ENCODE measurements at places on chromosomes 1 and 21. TPM values are rescaled to one million over a fixed set of nuclear protein-coding genes. Genes with fewer than 3 reads are reported as not detected.

GRCh38 chr1:78377356-78377928, 113.3 kb upstream of the PTGFR start:
- H3K4me3 ChIP-seq, result no peak overlapping the region
- no peaks in the 10 kb centered on the region for H3K36me3 ChIP-seq
- no peak overlapping the region for H3K27ac ChIP-seq
- no peaks in the 10 kb centered on the region for H3K27me3 ChIP-seq

DNA sequence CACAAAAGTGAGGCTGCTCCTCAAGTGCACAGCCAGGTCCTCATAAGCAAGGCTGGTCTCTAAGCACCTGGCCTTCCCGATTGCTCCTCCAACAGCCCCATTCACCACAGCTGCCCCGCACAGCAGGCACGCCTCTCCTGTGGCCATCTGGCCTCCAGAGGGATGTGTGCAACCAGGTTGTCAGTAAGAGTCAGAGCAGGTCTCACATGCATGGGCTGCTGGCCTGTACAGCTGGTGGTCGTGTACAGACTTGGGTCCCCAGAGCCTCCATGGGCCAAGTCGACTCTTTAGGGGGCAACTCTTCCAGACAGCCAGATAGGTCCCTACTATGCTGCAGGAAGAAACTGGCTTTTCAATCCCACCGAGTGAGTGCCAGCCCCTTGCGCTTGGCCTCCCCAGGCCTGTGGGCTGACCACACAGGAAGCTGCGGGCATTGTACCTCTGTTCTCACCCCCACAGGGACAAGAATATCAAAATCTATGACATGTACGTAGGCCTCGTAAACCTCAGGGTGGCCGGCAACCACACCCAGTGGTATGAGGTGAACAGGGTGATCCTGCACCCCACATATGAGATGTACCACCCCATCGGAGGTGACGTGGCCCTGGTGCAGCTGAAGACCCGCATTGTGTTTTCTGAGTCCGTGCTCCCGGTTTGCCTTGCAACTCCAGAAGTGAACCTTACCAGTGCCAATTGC, 1.4 kb downstream of the PRSS38 start:
- no peak for DNase-seq
- no peak overlapping the region for H3K27ac ChIP-seq
- H3K4me3 ChIP-seq, result no peak overlapping the region

DNA sequence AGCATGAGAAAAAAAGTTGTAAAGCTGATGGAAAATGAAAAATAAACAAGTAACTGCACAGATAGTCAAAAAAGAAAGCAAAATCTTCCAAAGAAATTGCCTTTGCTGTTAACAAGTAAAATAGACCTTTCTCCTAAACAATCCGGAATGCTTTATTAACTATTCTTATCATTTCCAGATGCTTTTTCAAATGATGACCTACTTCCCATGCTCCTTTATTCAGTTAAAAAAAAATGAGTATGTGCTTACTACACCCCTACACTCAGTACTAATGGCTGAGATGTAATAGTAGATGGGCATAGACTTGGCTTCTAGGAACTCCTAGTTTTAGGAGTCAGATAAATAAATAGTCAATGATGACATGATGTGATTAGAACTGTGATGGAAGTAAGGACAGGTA, 108.5 kb downstream of the NIBAN1 start:
- H3K4me3 ChIP-seq, result no peak overlapping the region
- no peaks in the 10 kb centered on the region for H3K27me3 ChIP-seq
- no peak for DNase-seq
- H3K4me1 ChIP-seq, result no peaks in the 10 kb centered on the region

- H3K36me3 ChIP-seq, result no peaks in the 10 kb centered on the region
- DNase-seq, result no peak
- H3K27me3 ChIP-seq, result no peaks in the 10 kb centered on the region
- no peak overlapping the region for H3K4me3 ChIP-seq
- H3K27ac ChIP-seq, result no peak overlapping the region
Measured at GRCh38 chr1:232709386-232709785, 79.5 kb upstream of the SIPA1L2 start.

DNA sequence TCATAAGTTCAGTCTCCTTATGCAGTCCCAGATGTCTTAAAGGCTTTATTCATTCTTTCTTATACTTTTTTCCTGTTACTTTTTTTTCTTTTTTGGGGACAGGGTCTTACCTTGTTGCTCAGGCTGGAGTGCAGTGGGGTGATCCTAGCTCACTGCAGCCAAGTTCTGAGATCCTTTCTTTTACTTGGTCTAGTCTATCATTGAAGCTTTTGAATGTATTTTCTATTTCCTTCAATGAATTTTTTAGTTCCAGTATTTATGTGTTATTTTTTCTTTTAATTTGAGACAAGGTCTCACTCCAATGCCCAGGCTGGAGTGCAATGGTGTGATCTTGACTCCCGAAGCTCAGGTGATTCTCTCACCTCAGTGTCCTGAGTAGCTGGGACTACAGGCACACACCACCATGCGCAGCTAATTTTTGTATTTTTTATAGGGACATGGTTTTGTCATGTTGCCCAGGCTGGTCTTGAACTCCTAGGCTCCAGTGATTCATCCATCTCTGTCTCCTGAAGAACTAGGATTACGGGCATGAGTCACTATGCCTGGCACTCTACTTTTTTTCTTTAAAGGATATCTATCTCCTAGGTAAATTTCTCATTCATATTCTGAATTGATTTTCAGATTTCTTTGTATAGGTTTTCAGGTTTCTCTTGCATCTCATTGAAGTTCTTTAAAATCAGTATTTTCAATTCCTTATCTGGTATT, 26.1 kb upstream of the GTF2B start:
- H3K27ac ChIP-seq, result no peak overlapping the region
- no peaks in the 10 kb centered on the region for H3K27me3 ChIP-seq
- H3K4me3 ChIP-seq, result no peak overlapping the region

The IQGAP3 gene
- polyA plus RNA-seq, result 14.6 TPM

The CELA2A gene
- not detected for polyA plus RNA-seq

- H3K27me3 ChIP-seq, result no peaks in the 10 kb centered on the region
- DNase-seq, result no peak
- H3K4me3 ChIP-seq, result no peak overlapping the region
- no peaks in the 10 kb centered on the region for H3K36me3 ChIP-seq
- peaks cover 8% of the 10 kb centered on the region for H3K4me1 ChIP-seq
Measured at GRCh38 chr1:201346337-201346939, 31.0 kb downstream of the TNNT2 start.

DNA sequence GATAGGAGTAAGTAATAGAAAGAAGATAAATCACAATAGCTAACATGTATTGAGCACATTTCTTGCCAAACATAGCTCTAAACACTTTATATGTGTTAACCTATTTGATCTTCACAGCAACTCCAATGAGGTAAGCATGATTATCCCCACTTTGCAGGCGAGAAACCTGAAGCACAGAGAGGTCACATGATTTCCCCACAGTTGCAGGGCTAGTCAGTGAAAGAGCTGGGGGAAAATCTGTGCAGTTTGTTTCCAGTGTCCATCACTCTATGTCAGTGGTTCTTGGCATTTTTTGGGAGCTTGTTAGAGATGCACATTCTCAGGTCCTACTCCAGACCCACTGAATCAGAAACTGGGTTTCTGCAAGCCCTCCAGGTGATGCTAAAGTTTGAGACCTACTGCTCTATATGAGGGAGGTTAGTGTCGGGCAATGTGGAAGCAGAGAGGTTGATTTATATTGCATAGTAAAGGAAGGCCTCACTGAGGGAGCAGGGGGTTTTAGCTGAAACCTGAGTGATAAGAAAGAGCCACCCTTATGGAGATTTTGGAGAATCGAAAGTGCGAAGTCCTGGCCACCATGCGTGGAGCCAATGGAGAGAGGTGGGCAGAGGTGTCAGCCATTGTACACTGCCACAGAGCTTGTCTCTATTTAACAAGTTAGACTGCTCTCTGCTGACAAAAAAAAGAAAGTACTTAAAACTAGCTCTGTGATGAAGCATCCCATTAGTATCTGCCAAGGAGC, 20.9 kb downstream of the MCOLN3 start:
- no peak overlapping the region for H3K4me3 ChIP-seq
- H3K4me1 ChIP-seq, result no peaks in the 10 kb centered on the region
- no peak overlapping the region for H3K27ac ChIP-seq
- H3K27me3 ChIP-seq, result no peaks in the 10 kb centered on the region
- no peaks in the 10 kb centered on the region for H3K36me3 ChIP-seq
- no peak for DNase-seq

The CELSR2 gene
- polyA plus RNA-seq, result 25.9 TPM

DNA sequence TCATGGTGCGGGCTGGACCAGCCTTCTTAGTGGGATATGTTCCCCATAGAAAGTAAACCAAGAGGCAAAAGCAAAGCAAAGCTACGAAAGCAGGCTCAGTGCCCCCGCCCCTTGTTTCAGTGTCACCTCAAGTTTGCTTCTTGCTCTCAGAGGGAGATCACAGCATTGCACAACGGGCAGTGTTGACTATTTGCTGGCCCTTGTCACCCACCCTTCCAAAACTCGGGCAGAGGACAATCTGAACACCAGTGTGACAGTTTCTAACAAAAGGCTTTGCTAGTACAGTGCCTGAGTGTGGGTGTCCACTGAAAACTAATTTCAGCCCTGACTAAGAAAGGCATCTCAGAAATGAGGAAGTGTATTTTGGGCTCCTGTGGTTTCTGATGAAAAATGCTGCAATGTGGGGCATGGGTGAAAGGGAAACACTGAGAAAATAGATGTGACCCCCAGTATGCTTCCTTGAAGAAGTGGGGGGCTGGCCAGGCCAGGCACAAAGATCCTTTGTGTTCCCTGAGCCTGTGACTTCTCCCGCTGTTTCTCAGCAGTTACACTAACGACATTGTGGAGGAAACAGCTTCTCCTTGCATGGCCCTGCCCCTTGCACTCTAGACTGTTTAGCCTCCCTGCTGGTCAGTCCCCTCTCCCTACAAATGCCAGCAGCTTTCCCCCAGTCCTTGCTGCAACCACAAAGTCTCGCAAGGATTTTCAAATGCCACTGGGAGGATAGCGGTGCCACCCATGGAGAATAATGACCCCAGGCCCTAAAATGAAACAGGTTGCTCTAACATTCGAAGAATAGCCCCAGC, 33.3 kb upstream of the KCNE1 start:
- H3K4me3 ChIP-seq, result no peak overlapping the region
- H3K27me3 ChIP-seq, result no peaks in the 10 kb centered on the region
- H3K4me1 ChIP-seq, result peaks cover 4% of the 10 kb centered on the region
- no peaks in the 10 kb centered on the region for H3K36me3 ChIP-seq
- no peak for DNase-seq
- no peak overlapping the region for H3K27ac ChIP-seq

DNA sequence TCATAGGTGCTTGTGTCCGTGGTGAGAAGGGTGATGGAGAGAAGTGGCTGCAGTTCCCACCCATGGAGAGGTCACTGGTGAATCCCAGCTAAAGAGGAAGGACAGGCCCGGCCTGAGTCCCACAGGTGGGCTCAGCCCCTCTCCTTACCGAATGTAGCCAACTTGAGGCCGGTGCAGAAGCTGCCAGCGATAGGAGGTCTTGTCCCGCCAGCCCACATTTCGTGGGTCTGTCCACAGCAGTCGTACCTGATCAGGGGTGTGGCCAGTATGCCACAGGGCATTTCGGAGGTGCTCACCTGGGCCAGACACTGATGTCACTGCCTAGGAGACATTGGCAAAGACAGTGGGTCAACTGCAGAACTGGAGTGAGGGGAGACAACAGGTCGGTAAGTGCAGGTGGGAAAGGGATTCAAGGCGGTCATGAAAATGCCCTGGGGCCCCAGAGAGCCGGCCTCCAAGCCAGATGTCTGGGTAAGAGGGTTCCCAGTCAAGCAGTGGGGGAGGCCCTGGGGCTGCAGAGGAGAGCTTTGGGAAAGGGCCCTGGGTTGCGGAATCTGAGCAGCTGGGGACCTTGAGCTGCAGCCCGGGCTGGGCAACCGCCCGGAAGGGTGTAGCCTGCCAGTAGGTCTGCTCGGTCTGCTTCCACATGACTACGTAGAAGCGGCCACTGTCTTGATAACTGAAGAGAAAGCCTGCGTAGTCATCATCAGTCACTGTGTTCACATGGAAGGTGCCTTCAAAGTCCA, 10.6 kb downstream of the THBS3 start:
- DNase-seq, result no peak
- H3K27ac ChIP-seq, result peak overlapping the region; percentile 90
- no peaks in the 10 kb centered on the region for H3K27me3 ChIP-seq
- H3K36me3 ChIP-seq, result peaks cover 49% of the 10 kb centered on the region
- H3K4me3 ChIP-seq, result peak overlapping the region; percentile 98
- peaks cover 8% of the 10 kb centered on the region for H3K4me1 ChIP-seq

- no peaks in the 10 kb centered on the region for H3K36me3 ChIP-seq
- no peak overlapping the region for H3K27ac ChIP-seq
- H3K27me3 ChIP-seq, result peaks cover 12% of the 10 kb centered on the region
- DNase-seq, result peak; percentile 63
- peaks cover 3% of the 10 kb centered on the region for H3K4me1 ChIP-seq
Measured at GRCh38 chr1:94542088-94542870, 720 bp upstream of the F3 start.

DNA sequence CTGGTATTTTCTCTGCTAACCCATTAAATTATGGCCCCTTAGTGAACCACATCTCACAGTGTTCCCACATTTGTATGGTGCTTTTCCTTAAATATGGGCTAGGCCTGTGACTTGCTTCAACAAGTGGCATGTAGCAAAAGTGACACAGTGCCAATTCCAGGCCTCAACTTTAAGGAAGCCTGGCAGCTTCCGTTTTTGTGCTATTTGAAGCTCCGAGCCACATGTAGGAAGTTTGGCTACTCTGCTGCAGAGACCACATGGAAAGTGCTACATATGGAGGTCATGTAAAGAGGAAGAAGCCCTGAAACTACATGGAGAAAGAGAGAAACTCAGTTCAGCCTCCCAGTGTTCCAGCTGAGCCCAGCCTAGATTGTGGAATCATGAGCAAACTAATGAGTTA, 28.5 kb upstream of the DR1 start:
- no peak overlapping the region for H3K4me3 ChIP-seq
- no peaks in the 10 kb centered on the region for H3K36me3 ChIP-seq
- H3K27ac ChIP-seq, result no peak overlapping the region
- H3K27me3 ChIP-seq, result no peaks in the 10 kb centered on the region
- H3K4me1 ChIP-seq, result no peaks in the 10 kb centered on the region

The HCRTR1 gene
- 0.61 TPM for polyA plus RNA-seq

The SYCP1 gene
- not detected for polyA plus RNA-seq

The TAGLN2 gene
- 142 TPM for polyA plus RNA-seq

The KANK4 gene
- 0.26 TPM for polyA plus RNA-seq

The KLHDC8A gene
- 1.9 TPM for polyA plus RNA-seq

The KRTAP19-1 gene
- polyA plus RNA-seq, result not detected
